ENCODE measurements at places on chromosomes 6 and 20.
A peak's percentile ranks its signal among the peaks of the same experiment; 100 is the strongest.

- peak; percentile 66 for ATAC-seq
These were observed 29.6 kb downstream of the QKI start for GRCh38 chr6:163444077-163444476.

GRCh38 chr6:166714187-166714510, 87.1 kb upstream of the RPS6KA2 start:
- ATAC-seq = no peak

GRCh38 chr6:167210375-167211294, 52.9 kb upstream of the GPR31 start:
- no peak for ATAC-seq

- ATAC-seq = no peak
These were observed 247.5 kb downstream of the TMEM242 start for GRCh38 chr6:157075549-157076450.

DNA sequence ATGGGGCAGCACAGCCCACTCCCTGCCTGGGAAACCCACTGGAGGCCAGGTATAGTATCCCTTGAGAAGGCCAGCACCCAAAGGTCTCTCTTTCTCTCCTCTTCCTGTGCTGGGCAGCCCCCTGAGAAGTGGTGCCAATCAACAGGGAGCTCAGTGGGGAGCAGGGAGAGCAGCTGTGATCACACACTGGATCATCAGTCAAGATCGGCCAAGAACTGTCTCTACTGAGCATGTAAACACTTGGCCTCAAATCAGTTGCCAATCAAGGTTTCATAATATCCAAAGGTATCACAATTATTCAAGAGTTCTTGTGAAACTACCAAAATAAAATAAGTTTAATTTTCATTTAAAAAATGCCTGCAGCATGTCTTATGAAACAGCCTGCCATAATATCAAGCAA, 18.8 kb downstream of the MRPL14 start:
- ATAC-seq = no peak

DNA sequence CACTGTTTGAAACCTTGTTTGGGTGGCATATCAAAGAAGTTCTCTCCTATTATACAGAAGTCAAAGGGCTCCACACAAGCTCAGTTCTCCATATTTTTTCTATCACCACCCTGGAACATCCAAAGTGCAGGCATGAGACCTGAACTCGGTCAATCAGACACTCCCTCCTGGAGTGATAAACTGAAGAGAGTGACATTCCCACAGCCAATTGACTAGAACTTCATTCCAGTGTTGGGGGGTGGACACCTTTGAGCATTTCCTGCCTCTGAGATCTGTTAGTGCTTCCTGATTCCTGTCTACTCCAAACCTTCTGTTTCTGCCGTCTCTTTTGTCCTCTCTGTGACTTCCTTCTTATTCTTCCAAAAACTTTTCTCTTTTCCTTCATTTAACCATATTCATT, 220.7 kb upstream of the NOX3 start:
- ATAC-seq = no peak

GRCh38 chr6:89768324-89768723, 51.3 kb downstream of the MDN1 start:
- ATAC-seq = no peak

- ATAC-seq = no peak
These were observed 48.2 kb upstream of the GMPR start for GRCh38 chr6:16190214-16190613.

DNA sequence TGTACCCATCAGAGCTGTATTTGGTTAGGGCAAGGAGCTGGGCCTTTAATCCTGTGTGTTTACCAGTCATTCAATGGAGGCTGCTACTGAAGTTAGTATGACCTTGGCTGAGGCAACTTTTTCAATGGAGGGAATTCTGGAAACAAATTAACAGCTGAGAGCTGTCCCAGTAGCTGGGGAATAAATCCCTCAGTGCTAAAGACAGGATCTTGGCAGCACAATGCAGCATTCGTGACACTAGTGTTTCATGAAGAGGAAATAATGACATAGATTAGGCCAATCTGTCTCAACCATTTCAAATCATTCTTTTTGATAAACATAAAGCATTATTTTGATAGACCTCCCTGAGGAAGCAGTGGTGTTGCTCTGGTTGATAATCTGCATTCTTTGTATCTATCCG, 42.9 kb downstream of the GRM1 start:
- ATAC-seq = no peak

- no peak for ATAC-seq
These were observed 47.1 kb downstream of the NEDD9 start for GRCh38 chr6:11185204-11185842.

- ATAC-seq = no peak
These were observed 74.5 kb downstream of the ALDH8A1 start for GRCh38 chr6:134875367-134875766.

Measured in SK-N-SH treated with all-trans-retinoic acid at 6 μM for 48 hours (cell line).